Frontal cortex (tissue), 4 donors: ENCODE measurements at places on chromosomes 3 and 15.

DNA sequence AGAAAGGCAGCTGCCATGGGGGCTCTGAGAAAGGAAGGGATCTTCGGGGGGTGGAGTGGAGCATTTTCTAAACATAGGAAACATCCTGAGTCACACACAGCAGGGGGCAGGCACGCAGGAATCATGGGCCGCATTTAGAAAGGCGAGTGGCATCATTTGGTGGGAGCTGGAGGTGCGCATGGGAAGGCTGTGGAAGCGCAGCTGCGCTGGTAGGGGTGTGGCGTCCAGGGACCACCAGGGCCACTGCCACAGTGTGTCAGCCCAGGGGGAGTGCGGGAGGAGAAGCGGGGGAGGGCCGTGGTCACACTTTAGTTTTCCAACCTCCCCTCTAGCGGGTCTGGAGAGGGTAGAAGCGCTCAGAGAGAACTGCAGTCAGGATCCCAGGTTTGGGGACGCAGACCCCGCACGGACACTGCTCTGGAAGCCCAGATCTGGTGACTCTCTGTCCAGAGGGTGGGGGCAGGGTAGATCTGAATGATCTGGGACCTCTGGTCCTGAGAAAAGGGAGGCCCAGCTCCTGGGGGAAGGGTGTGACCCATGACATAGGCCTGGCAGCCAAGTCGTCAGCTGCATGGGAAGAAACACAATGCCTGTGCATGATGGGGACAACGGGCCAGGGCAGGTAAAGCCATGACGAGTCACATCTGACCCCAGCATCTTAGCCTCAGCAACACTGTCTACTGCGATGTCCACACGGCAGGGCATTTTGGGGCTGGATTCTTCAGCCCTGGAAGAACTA is 88.0 kb upstream of the IQSEC1 start:
- DNase-seq, result no peak

DNA sequence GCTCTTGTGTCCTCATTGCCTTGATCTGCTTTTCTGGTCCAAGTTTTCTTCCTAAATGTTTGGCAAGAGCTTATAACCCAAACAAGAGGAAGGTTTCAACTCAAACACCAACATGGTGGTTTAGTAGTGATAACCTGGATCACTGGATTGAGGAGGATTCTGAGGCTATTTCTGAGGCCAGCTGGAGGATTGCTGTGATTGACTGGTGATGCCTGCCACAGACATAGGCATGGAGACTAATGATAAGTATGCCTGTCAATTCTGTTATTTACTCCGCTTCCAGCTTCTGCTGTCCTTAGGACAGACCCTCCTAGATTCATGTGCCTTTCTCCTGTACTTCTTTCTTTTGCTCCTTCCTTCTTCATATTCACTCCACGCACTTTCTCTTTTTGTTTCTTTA is 150.5 kb downstream of the SHQ1 start:
- DNase-seq, result no peak

- DNase-seq, result no peak
Measured at GRCh38 chr15:90718232-90718631, 1.1 kb downstream of the BLM start.

DNA sequence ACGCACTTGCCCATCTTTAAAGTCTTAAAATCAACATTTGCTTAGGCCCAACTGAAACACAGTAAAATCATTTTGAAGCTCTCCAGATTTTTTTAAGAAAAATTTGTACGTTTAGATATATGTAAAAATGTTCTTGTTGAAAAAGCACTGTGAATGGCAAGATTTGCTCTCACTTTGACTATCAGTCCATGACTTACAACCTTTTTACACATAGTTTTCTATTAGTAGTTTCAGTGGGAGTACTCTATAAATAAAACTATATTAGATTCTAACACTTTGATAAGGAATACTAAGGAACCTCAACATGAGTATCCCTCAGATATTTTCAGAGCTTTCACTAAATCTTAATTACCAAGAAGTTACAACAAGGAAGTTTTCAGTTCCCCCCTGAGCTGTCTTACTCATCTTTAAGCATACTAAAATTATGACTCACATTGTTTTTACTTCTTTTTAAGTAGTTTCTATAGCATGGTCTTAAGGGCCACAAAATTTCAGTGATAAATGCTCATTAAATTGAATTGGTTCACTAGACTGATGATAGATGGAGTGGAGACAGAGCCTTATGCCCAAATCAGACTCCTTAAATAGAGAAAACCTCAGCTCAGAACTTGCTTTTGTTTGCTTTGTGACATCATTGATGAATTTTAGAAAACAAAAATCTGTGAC is 31.6 kb upstream of the RAP2B start:
- no peak for DNase-seq

- no peak for DNase-seq
Measured at GRCh38 chr15:41695750-41696436, 35.7 kb downstream of the MGA start.

GRCh38 chr3:37897763-37898162 is 36.1 kb downstream of the CTDSPL start:
- DNase-seq, result no peak

DNA sequence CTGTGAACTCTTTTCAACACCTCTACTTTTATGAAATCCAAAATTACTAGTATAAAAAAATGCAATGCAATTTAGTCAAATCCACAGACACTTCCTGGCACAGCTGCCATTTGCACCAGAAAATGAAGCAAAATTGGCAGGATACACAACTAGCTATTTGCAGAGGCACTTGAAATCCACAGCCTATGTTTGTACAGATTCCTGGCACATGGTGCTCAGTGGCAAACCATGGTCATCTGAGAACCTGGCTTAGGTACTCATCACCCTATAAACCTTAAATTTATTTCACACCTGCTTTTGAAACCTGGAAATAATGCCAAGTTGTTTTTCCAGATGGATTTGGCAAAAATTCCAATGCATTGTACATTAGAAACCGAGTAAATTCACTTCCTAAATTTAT is 20.2 kb upstream of the PPM1L start:
- DNase-seq, result no peak

- no peak for DNase-seq
Measured at GRCh38 chr3:181568248-181568647, 143.5 kb upstream of the SOX2 start.

DNA sequence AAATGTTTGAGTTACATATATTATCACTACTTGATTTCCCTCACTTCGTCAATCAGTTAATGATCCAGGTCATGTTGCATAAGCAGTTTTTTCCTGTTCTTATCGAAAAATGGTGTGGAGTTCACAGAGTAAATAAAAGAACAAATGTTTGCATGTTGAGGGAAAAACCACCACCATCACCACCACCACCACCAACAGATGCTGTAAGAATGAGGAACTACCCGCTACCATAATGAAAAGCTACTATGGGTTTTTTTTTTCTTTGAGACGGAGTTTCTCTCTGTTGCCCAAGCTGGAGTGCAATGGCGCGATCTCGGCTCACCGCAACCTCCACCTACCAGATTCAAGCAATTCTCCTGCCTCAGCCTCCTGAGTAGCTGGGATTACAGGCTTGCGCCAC is 27.6 kb downstream of the RUBCN start:
- no peak for DNase-seq

DNA sequence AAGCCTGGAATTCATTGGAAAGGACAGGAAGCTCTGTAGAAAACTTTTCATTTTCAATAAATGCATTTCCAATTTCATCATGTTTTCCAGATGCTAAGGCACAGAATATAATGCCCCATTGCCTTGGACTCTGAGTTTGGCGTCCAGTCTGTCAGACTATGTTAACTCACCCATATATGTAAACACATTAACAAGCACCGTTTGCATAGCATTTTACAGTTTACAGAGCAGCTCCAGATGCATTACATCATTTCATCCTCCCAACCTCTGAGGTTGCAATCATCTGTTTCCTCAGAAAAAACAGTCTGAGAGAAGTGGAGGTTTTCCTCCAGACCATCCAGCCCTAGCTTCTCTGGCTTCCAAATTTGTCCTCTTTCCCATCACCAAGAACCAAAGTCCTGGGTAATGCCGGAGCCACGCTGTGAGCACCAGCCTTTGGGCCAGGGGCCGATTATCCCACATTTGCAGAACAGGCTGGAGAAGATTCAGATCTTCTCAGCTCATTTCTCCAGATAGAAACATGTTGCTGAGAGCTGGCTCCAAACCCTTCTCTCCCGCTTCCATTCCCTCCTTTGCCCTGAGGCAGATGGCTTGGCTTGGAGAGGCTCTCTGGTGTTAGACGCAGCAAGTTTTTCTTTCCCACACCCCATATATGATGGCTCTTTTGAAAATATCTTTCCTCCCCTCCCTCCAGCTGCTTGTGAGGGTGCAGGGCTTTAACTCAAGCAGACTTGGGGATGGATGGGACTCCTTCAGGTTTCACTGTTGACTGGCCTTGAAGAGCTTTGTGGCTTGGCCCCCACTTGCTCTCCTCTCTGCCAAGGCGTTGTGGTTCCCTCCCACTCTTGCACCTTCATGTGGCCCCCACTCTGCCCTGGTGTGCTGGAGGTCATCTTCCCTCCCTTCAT is 26.0 kb downstream of the CYP19A1 start:
- no peak for DNase-seq

DNA sequence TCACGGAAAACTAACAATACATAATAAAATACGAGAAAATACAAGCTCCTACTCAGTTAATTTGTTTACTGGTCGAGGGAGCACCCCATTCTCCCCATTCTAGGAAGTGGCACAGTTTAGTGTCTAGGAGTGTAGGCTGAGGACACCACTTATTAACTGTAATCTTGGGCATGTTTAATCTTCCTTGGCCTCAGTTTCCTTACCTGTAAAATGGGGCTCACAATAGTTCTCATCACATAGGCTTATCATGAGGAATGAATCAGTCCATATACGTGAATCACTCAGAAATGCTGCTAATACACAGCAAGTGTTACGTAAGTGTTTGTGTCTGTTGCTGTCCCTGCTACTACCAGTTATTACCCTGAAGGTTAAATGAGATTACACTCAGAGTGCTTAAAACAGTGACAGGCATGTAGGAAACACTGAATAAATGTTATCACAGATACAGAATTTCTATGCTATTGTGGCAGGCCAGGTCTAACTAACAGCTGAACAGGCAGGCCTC is 210.2 kb downstream of the OSBPL10 start:
- DNase-seq, result no peak
